ENCODE measurements at places on chromosomes 3 and 15.

GRCh38 chr3:127427156-127427555 lies 139.3 kb upstream of the PRR20G start:
- no peak for DNase-seq

GRCh38 chr3:135918600-135918999 lies 46.9 kb upstream of the PPP2R3A start:
- no peak for DNase-seq

- DNase-seq: no peak
Measured at GRCh38 chr3:193932576-193932975, 203.4 kb upstream of the HES1 start.

DNA sequence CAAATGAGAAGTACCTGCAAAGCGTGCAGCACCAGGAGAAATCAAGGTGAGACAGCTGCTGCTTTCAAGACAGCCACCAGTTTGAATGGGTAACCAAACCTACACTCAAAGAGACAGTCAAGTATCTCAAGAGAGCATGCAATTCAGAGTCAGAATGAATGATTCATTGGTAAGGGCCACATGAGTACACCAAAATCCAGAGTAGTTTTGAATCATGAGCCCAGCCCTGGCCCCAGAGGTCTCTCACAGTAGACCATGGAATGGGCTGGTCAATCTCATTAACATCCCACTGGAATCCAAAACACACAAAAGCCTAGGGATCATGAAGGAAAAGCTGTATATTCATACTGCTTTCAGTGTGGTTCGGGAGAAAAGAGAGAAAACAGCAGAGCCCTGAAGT lies 242.8 kb downstream of the TBL1XR1 start:
- DNase-seq: no peak

- DNase-seq: no peak
Measured at GRCh38 chr15:72933976-72934375, 118.3 kb upstream of the NEO1 start.

- DNase-seq: no peak
Measured at GRCh38 chr3:36756269-36756668, 8.1 kb downstream of the DCLK3 start.

GRCh38 chr3:18812316-18812715 lies 336.0 kb upstream of the KCNH8 start:
- no peak for DNase-seq

GRCh38 chr3:115165266-115165665 lies 18.2 kb upstream of the ZBTB20 start:
- DNase-seq: peak; percentile 35

GRCh38 chr15:57878573-57878972 lies 172.1 kb downstream of the POLR2M start:
- no peak for DNase-seq

DNA sequence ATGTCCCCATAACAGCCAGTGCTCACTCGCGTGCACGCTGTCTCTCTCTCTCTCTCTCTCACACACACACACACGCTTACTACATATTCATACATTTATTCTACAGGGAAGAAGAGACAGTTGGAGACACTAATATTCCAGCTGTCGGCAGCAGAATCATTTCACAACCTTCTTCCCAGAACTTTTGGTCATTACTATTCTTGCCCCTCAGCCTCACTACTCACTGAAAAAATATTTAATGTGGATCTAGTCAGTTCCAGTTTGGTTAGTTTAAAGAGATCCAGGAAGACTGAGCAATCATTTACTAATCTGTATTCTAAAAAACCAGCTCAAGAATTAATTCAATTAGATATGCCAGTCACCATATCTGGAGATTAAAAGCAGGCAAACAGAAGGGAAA lies 394.9 kb downstream of the PTPRG start:
- no peak for DNase-seq

- DNase-seq: peak; percentile 92
Measured at GRCh38 chr3:195909644-195910498, 1.5 kb upstream of the TNK2 start.

- DNase-seq: no peak
Measured at GRCh38 chr3:117358717-117359314, 649.2 kb downstream of the TUSC7 start.

DNA sequence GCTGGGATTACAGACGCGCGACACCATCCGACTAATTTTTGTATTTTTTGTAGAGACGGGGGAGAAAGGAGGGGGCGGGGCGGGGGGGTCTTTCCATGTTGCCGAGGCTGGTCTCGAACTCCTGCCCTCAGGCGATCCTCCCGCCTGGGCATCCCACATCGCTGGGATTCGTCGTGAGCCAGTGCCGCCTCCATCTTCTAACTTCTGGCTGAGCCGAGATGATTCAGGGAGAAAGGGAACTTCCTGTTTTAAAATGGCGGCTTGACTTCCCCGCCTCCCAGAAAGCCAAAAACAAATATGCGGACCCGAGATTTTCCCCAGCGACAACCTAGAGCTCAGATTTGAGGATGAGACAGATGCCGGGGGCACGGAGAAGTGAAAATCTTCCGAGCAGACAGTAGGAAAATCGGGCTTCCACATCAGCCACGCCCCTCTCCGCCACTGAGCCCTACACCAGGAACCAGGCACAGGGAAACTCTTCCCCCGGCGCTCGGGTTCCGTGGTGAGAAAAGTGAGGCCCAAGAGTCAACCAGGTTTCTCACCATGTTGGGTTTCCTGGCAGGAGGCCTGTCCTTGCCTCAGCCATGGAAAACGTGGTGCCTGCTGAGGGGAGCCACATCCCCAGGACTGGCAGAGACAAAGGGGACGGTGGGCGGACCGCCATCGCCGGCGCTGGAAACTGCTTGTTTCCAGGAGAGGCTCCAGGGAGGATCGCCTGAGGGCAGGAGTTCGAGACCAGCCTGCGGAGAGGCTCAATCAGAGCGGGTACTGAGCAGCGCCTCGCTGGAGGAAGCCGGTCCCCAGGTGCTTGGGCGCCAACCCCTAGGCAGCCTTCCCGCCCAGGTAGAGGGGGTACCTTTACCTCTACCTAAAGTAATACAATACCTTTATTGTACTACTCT lies 18.7 kb downstream of the CHST14 start:
- DNase-seq: no peak

DNA sequence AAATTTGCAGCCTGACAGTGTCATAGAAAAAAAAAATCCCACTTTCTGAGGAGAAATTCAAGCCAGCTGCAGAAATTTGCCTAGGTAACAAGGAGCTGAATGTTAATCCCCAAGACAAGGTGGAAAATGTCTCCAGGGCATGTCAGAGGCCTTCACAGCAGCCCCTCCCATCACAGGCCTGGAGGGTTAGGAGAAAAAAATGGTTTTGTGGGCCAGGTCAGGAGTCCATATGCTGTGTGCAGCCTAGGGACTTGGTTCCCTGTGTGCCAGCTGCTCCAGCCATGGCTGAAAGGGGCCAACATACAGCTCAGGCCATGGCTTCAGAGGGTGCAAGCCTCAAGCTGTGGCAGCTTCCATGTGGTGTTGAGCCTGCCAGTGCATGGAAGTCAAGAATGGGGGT lies 11.2 kb downstream of the CD200R1 start:
- no peak for DNase-seq

GRCh38 chr3:180870008-180870699 lies 42.3 kb upstream of the FXR1 start:
- DNase-seq: no peak

DNA sequence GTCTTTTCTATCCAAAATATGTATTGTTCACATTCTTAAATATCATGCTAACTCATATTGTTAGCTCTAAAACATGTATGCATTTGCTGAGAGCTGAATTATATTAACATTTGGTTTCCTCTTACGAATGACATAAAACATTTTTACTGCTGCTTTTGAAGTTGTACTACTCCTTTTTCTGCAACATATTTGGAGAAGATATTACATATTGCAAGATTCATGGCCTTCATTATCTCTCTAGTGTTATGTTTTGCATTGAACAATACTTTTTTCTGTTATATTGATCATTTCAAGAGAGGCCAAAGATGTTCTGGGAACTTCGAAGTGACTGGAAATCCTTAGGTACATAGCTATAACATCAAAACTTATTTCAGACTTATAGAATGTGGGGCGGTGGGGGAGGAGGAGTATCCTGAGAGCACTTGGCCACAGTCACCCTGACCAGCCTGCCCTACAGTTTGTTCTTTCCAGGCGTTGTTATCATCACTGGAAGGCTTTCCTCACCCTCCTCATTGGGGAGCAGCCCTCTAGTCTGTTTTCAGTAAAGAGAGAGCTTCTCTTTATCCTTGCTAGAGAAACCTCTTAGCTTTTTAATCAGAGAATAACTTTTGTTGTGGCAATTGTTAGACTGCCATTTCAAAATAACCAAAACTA lies 868.6 kb downstream of the OTOL1 start:
- no peak for DNase-seq

GRCh38 chr3:196673632-196674031 lies 34.1 kb downstream of the NRROS start:
- no peak for DNase-seq

GRCh38 chr3:172355836-172356235 lies 92.4 kb downstream of the GHSR start:
- DNase-seq: no peak

DNA sequence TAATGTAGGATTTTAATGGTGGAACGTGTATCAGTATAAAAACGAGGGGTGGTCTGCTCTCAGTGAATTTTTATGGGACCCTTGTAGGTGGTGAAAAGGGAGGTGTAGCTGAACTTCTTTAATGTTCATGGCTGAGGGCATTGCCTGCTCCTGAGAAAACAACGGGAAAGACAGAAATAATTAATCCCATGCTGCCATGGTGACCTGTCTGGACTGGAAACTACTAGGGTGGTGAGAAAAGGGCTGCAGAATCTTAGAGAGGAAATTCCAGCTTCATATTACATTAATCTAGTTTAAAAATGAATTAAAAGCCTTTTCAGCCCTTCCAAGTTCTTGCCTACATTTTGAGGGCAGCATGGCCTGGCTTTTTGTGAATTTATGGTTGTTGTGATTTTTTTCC lies 47.6 kb downstream of the ZBTB38 start:
- no peak for DNase-seq

GRCh38 chr3:33023176-33024136 lies 72.0 kb downstream of the CCR4 start:
- DNase-seq: no peak

GRCh38 chr3:69319652-69320051 lies 66.2 kb downstream of the FRMD4B start:
- DNase-seq: no peak

DNA sequence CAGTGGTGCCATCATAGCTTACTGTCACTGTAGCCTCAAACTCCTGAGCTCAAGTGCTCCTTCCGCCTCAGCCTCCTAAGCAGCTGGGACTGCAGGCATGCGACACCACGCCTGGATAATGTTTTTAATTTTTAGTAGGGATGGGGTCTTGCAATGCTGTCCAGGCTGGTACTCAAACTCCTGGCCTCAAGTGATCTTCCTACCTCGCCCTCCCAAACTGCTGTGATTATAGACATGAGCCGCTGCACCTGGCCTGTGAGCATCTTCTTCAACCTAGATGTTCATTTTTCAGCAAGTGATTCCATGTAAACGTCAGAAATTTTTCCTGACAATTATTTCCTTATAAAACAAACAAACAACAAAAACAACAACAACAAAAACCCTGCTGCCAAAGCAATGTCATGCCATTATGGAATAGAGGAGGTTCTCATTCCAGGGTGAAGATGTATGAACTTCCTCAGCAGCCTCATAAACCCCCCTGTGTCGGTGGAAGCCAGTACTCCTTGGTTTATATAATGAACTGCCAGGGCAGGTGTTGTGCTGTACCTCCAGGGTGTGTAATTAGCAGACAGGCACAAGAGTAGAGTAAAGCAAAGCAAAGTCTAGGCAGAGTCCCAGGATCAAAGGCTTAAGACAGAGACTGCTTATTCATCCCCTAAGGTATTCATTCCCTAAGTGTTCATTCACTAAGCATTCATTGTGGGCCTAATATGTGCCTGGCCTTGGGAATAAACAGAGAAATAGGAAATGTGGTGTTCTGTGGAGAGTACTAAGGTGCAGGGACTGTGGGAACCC lies 44.6 kb downstream of the NR2C2 start:
- DNase-seq: no peak

DNA sequence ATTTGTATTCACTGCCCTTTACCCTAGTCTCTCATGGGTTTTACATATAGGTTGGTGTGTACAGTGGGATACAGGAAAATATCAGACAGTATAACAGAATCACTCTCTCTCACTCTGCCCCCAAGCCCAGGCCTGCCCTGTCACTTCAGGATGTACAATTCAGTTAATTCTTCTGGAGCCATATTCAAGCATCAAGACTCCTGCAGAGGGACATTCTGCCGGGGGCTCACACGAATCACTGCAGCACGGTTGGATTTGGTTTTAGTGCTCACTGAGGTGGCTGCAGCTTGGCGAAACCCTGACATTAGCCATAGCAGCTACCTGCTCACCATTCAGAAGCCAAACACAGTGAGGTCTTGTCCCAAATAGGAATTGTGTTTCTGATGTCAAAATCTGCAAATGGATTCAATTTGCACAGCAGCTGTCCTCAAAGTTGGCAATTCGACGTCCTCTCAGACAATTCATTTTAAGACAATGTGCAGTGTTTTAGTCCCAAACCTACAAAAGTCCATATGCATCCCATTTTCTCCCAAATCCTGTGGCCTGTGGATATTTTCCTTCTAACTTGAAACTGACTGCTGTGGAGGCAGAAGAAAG lies 82.9 kb downstream of the CHSY1 start:
- DNase-seq: no peak

DNA sequence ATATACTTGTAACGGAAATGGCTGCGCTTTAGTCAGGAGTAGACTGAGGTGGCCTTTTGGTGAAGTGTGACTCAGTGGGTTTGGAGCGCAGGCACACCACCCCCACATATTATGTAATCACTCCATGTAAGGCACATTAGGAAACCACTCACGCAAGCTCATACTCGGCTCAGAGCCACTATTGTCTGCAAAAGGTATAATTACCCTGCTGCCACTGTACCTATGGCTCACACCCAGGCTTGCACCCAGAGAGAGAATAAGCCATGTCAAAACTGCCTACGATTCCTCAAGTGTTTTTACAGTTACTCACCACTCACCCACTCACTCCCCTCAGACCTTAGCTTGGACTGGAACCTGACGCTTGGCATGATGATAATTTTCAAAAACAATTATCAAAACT lies 611.9 kb upstream of the CCDC54 start:
- DNase-seq: no peak

Data from activated naive CD4-positive, alpha-beta T cell treated with anti-CD3 and anti-CD28 coated beads, Interleukin-2, amount 10 ng/mL, durations not matched to agents 7 days and 5 days (primary cell).